ENCODE measurements at places on chromosomes 5 and 9.

GRCh38 chr9:5626727-5627634 is 1.9 kb upstream of the RIC1 start:
- no peaks in the 10 kb centered on the region for H3K36me3 ChIP-seq
- peaks cover 25% of the 10 kb centered on the region for H3K4me1 ChIP-seq
- H3K27ac ChIP-seq: peak overlapping the region; percentile 89
- H3K27me3 ChIP-seq: no peaks in the 10 kb centered on the region
- no peak for DNase-seq

- H3K27ac ChIP-seq: no peak overlapping the region
- DNase-seq: no peak
- H3K4me1 ChIP-seq: no peaks in the 10 kb centered on the region
- no peaks in the 10 kb centered on the region for H3K36me3 ChIP-seq
Observed at GRCh38 chr5:14129123-14129522, 14.0 kb upstream of the TRIO start.

GRCh38 chr5:154044581-154044980 is 5.8 kb downstream of the MFAP3 start:
- DNase-seq: no peak
- no peak overlapping the region for H3K4me3 ChIP-seq
- no peaks in the 10 kb centered on the region for H3K27me3 ChIP-seq
- H3K27ac ChIP-seq: no peak overlapping the region
- peaks cover 5% of the 10 kb centered on the region for H3K4me1 ChIP-seq

GRCh38 chr9:6006749-6007057 is 8.7 kb downstream of the RANBP6 start:
- DNase-seq: no peak
- H3K36me3 ChIP-seq: peaks cover 7% of the 10 kb centered on the region
- peak overlapping the region; percentile 99 for H3K4me3 ChIP-seq
- no peak overlapping the region for H3K27ac ChIP-seq

- no peak overlapping the region for H3K27ac ChIP-seq
- no peak for DNase-seq
- peaks cover 3% of the 10 kb centered on the region for H3K27me3 ChIP-seq
- H3K36me3 ChIP-seq: no peaks in the 10 kb centered on the region
- H3K4me3 ChIP-seq: no peak overlapping the region
- H3K4me1 ChIP-seq: peaks cover 20% of the 10 kb centered on the region
Observed at GRCh38 chr9:134942011-134942787, 24.5 kb upstream of the FCN1 start.

GRCh38 chr5:79025054-79025472 is 40.0 kb upstream of the ARSB start:
- H3K27me3 ChIP-seq: peaks cover 36% of the 10 kb centered on the region
- peak overlapping the region; percentile 16 for H3K4me3 ChIP-seq
- no peak overlapping the region for H3K27ac ChIP-seq
- no peaks in the 10 kb centered on the region for H3K36me3 ChIP-seq
- DNase-seq: peak; percentile 81

DNA sequence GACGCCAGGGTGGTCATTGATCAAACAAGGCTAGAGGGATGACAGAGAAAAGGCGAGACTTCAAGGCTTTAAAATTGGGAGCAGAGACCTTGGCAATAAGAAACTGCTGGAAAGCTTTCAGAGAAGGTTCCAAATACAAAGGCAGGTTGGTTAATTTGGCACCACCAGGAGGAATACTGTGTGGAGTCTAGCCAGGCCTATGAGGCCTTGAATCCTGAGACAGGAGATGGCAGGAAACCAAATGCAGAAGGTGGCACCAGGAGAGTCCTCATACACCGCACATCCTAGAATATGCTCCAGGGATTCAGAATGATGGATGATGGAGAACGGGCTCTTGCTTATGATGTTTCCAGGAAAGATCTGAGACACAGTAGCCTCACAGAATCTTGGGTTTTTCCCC is 90.0 kb downstream of the MCTP1 start:
- no peak overlapping the region for H3K4me3 ChIP-seq
- no peaks in the 10 kb centered on the region for H3K4me1 ChIP-seq
- DNase-seq: no peak
- H3K27ac ChIP-seq: no peak overlapping the region
- no peaks in the 10 kb centered on the region for H3K36me3 ChIP-seq

- no peak within 1 kb of the TSS for H3K4me3 ChIP-seq
- DNase-seq: no peak
- no peaks in the 10 kb centered on the region for H3K4me1 ChIP-seq
- H3K27ac ChIP-seq: no peak within 1 kb of the TSS
- H3K27me3 ChIP-seq: peaks cover 16% of the 10 kb centered on the region
Observed at GRCh38 chr9:104503963-104504362, at the start of gene OR13F1. OR13F1 (plus strand) TSS chr9:104504263; CDS start chr9:104504263, 0 bp downstream.

DNA sequence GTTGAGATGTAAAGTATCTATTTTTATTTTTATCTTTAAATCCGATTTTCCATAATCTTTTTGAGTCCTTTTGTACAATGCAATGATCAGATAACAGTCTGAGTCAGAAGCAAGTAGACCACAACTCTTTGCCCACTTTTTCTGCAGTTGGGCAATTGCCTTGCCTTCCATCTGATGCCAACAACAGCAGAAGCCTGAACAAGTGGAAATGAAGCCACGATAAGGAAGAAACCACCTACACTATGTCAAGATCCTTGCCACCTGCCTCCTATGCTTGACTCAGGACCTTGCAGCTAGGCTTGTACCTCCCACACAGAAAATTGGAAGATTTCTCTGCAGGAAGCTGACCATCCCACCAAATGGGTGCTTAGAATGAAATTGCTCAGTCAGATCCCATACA is 78.6 kb downstream of the ANXA1 start:
- no peaks in the 10 kb centered on the region for H3K4me1 ChIP-seq
- no peak overlapping the region for H3K4me3 ChIP-seq
- no peaks in the 10 kb centered on the region for H3K36me3 ChIP-seq
- H3K27ac ChIP-seq: no peak overlapping the region
- no peak for DNase-seq

DNA sequence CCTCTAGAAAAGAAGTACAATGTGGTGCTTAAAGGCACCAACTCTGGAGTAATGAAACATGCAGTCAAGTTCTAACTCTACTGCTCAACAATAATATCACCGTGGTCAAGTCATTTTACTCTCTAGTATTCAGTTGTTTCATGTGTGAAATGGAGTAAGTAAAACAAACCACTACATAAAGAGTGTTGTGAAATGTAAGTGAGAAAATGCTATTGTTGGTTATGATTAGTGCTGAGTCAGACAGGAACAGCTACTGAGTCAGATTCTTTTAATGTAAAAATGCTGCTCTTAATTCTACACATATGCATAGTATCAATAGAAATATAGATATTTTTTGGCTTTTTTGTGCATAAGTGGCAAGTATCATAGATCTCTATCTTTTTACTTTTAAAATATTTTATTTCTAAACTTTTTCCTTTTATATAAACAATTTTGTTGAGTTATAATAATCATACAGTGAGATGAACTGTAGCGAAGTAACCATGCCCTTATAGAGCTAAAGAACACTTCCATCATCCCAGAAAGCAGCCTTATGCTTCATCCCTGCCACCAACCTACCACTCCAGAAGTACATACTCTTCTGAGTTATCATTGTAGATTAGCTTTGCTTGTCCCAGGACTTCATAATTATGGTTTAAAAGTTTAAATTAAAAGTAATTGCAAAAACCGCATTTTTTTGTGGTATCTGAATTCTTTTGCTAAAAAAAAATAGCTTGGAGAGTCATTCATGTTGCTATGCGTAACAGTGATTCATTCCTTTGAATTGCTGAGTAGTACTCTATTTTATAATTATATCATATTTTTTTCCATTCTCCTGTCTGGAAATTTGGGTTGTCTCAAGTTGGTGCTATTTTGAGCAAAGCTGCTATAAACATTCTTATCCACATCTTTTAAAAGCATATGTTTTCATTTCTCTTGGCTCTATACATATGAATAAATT is 548.2 kb upstream of the CLINT1 start:
- H3K27ac ChIP-seq: no peak overlapping the region
- no peaks in the 10 kb centered on the region for H3K36me3 ChIP-seq
- no peaks in the 10 kb centered on the region for H3K4me1 ChIP-seq

DNA sequence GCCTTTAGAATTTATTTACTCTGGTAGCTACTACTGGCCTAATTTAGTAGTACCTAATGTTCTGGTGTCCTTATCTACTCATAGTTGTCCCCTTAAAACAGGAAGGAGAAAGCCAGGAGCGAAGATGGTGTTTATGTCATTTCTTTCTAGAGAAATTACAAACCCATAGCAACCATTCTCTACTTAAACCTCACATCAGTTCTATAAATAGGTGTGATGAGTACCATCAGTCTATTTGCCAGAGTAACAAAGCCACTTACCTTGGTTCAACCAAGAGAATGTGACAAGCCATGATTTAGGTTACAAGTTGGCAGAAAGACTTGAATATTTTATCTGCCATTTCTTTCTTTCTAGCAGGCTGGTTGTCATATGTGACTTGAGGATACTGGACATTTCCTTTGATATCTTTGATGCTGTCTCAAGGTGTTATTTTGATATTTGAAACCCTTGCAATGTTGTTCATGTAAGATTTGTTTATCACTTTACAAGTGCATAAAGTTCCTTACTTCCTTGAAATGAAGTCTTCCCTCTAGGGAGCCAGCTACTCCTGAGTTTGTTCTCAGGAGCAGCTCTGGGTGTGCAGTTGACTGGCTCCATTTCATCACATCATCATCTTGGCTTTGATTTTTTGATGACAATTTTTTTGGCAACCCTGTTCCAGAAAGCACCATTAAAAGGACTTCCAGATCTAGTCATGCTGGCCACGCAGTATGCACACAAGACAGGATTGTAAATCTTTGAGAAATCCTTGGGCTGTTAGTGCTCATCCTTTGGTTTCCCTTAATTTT is 286.8 kb downstream of the ARHGAP26 start:
- no peak overlapping the region for H3K27ac ChIP-seq
- H3K27me3 ChIP-seq: no peaks in the 10 kb centered on the region
- no peak overlapping the region for H3K4me3 ChIP-seq
- H3K4me1 ChIP-seq: no peaks in the 10 kb centered on the region

GRCh38 chr9:110058304-110058953 is 149.5 kb downstream of the C9orf152 start:
- H3K27me3 ChIP-seq: no peaks in the 10 kb centered on the region
- H3K4me1 ChIP-seq: peaks cover 39% of the 10 kb centered on the region
- peaks cover 11% of the 10 kb centered on the region for H3K36me3 ChIP-seq
- peak overlapping the region; percentile 4 for H3K27ac ChIP-seq

DNA sequence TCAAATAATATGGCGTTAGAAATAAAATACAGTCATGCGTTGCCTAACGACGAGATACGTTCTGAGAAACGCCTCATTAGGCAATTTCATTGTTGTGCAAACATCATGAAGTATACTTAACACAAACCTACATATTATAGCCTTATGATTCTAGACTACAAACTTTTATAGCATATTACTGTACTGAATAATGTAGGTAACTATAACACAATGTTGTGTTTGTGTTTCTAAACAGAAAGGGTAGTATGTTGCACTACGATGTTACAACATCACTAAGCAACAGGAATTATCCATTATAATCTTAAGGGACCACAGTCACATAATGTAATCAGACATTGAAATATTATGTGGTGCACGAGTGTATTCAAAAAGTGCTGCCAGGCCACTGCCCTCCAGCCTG is 3.0 kb upstream of the SMC2 start:
- no peak for DNase-seq
- H3K27me3 ChIP-seq: peaks cover 5% of the 10 kb centered on the region
- H3K27ac ChIP-seq: no peak overlapping the region
- peaks cover 28% of the 10 kb centered on the region for H3K4me1 ChIP-seq
- no peak overlapping the region for H3K4me3 ChIP-seq
- no peaks in the 10 kb centered on the region for H3K36me3 ChIP-seq

GRCh38 chr9:108271646-108272348 is 584.0 kb downstream of the ACTL7B start:
- no peak overlapping the region for H3K4me3 ChIP-seq
- H3K27me3 ChIP-seq: no peaks in the 10 kb centered on the region
- no peak for DNase-seq
- H3K4me1 ChIP-seq: peaks cover 17% of the 10 kb centered on the region

DNA sequence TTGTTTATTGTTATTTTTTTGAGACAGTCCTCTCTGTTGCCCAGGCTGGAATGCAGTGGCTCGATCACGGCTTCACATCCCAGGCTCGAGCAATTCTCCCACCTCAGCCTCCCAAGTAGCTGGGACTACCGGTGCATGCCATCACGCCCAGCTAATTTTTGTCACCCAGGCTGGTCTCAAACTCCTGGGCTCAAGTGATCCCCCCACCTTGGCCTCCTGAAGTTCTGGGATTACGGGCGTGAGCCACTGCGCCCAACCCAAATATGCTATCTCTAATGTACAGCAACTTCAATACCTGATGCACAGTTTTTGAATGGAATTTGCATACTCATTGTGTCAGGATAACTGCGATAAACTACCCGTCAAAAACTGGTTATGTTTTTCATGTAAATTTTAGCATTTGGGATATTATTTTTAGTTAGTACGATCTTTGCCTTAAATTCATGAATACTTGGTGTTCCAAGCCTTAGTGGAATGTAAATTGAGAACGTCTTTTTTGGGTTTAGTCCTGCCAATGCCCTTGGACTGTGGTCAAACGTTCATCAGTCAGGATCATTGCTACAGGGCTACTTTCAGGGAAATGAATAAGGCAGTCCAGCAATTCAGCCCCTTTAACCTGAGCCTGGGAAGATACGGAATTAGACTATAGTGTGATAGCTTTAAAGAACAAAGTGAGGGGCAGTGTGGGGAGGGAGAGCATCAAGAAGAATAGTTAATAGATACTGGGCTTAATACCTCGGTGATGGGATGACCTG is 4.4 kb downstream of the UGCG start:
- H3K27ac ChIP-seq: no peak overlapping the region
- no peaks in the 10 kb centered on the region for H3K36me3 ChIP-seq
- H3K4me3 ChIP-seq: no peak overlapping the region
- DNase-seq: no peak
- no peaks in the 10 kb centered on the region for H3K27me3 ChIP-seq
- H3K4me1 ChIP-seq: peaks cover 2% of the 10 kb centered on the region

DNA sequence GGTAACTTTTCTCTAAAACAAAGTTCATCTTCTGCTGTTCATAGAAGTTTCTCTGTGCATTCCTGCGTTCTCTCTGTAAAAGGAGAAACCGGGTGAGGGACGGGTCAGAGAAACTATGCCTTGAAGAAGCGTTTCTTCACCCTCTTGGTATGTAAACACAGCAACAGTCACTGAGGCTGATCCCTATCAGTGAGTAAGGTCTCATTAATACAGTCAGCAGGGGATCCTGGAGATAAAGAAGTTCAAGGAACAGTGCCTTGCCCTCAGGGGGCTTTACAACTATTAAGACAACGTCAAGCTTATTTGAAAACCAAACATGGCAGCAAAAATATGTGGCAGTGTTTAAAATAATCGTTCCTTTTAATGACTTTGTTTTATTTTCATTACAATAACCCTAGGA is 202.9 kb upstream of the IL12B start:
- no peaks in the 10 kb centered on the region for H3K4me1 ChIP-seq
- no peak for DNase-seq
- no peak overlapping the region for H3K27ac ChIP-seq
- no peaks in the 10 kb centered on the region for H3K36me3 ChIP-seq
- no peak overlapping the region for H3K4me3 ChIP-seq
- no peaks in the 10 kb centered on the region for H3K27me3 ChIP-seq

DNA sequence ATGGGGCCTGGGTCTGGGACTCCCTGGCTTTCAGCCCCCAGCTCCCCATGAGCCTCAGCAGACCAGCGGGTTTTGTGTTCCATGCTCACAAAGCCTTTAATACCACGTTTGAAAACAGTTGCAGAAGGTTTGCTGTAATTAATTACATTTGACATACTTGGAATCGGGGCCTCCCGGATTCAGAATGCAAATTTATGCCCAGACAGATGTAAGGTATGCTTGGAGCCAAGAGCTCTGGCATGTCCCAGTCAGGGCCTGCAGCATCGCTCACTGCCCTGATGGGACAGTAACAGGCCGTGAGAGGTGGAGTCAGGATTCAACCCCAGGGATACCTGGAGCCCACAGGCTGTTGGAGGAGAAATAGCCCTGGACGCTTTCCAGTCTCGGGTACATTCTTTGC is 12.2 kb downstream of the ZNF618 start:
- no peaks in the 10 kb centered on the region for H3K27me3 ChIP-seq
- H3K4me3 ChIP-seq: no peak overlapping the region
- H3K4me1 ChIP-seq: peaks cover 43% of the 10 kb centered on the region
- DNase-seq: no peak
- H3K27ac ChIP-seq: no peak overlapping the region
- peaks cover 50% of the 10 kb centered on the region for H3K36me3 ChIP-seq
